ENCODE measurements at places on chromosomes 11 and 22. TPM values are rescaled to one million over a fixed set of nuclear protein-coding genes. Genes with fewer than 3 reads are reported as not detected.

DNA sequence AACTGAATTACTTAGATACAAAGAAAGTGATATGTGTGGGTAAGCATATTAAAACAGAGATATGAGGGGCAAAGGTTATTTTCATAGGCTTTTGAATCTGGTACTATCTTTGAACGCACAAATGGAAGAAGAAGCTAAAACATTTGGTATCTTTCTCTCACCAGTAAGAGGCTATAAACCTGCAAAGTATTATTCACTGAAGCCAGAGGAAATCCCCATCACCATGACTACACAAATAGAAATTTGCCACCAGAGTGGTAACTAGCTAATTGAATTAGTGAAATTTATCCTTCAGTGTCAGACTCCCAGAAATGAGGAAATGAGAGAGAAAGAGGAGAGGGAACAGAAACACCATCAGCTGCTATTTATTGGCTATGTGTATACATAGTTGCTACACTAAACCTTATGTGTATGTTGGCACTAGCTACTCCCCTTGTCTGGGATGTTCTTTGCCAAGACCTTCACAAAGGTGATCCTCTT lies 503.4 kb downstream of the DLG2 start:
- DNase-seq: no peak

DNA sequence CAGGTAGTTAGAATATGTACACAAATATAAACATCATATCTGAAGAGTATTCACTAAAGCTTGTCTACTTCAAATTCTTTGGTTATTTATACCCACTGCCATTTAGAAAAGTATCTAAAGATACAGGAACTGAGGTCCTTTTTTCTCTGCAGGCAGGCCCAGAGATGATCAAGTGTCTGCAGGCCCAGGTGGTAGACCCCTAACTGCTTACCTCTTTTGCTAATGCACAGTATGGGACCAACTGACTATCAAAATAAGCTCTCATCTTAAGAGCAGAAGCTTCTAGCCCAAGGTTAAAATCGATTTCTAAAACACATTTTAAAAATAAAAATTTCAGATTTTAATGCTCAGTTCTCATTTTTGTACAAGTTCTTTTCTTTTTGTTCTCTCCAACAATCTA lies 81.5 kb downstream of the APOL5 start:
- no peak for DNase-seq

GRCh38 chr11:128511712-128512111 lies 75.6 kb downstream of the ETS1 start:
- DNase-seq: no peak

- no peak for DNase-seq
Observed at GRCh38 chr11:65211293-65212105, 29.8 kb downstream of the CAPN1 start.

- DNase-seq: no peak
Observed at GRCh38 chr11:68309621-68310185, 2.7 kb upstream of the LRP5 start.

DNA sequence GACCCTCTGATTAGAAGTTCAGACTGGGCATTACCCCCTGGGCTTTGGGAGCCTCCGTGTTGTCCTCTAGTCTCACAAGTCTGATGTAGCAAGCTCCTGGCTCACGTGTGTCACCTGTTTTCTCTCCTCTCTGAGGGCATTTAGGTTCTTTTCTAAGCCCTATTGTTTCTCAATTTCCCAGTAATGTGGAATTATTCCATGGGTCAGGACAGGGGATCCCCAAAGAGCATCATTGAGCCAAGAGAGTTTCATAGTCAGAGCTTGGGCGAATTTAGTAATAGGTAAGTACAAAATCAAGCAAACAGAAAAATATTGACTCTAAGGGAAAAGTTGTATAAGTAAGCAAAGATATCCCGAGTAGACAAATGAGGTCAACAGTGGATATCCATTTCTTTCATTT lies 57.3 kb downstream of the PPP6R2 start:
- DNase-seq: no peak

DNA sequence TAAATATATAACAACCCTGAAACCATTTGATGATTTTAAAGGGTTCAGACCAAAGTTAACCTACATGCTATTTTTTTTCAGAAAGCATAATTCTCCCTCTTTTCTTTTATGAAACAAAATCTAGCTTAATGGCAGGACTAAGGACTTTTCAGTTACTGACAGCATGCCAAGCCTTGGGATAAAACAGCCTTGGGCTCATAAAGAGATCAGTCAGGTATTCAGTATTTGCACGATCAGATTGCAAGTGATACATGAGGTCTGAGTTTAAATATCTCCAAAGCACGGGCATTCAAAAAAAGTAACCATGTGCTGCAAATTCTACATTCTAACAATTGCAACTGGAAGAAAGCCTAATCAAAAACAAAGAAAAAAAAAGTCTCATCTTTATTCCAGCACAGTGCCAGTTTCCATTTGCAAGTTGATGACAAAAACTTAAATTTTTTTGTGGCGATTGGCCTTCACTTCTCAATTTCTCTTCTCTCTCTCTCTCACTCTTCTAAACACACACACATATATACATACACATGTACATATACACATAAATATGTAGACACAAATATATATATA lies 60.1 kb downstream of the CTSC start:
- no peak for DNase-seq

DNA sequence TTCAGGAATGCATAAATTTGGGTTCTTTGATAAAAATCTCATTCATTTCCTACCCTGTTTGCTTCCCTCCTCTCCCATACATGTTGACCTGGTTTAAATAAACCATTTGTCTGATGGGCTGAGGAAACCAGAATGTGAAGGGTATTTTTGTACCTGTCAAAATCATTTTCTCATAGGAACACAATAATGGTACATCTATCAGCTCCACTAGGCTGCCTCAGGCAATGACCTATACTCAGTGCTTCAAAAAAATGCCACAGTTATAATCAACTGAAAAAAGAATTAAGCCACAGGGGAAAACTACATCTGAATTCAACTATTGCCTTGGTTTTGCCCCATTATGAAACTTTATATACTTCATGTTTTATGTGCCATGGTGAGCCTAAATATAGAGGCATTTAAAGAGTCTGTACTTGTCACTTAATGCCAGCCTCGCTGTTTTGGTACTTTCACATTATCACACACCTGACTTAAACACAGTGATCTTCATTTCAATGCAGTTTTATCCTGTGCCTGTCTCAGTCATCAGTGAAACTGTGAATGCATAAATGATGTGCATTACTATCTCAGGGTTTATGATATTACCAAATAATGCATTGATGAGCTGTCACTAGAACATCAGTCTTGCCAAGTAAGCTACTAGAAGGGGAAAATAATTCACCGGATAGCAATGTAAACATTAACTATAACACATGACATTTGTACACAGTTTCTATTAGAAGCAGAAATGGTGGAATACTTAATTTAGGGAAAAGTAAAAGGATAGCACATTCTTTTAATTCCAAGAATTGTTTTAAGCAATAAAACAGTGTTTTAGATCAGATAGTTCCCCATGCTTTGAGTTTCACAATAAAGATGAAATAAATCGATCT lies 92.7 kb downstream of the MSANTD4 start:
- DNase-seq: no peak

GRCh38 chr22:29569011-29569678 lies 11.8 kb downstream of the NIPSNAP1 start:
- no peak for DNase-seq

DNA sequence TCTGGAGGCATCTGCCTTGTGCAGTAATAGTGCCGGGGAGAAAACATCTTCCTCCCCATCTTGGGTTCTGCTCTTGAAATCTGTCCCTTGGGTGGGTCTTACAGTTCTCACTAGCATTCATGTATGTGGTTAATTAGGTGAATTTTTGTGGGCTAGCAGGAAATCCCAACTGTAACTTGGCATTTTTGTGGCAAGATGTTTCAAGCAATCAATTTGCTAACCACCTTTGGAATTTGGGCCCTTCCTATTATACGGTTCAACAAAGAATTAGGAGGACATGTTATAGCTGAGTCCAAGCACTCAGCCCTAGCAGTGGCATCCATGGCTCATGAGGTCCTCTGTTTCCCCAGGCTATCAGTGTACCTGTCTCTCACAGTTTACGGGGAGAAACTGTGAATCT lies 89.1 kb upstream of the MTNR1B start:
- DNase-seq: no peak

- DNase-seq: no peak
Observed at GRCh38 chr22:38741576-38741975, 14.2 kb downstream of the SUN2 start.

- peak; percentile 93 for DNase-seq
Observed at GRCh38 chr22:36180038-36180880, 19.7 kb upstream of the APOL3 start.

- DNase-seq: no peak
Observed at GRCh38 chr11:2166091-2166851, 5.3 kb upstream of the INS start.

- no peak for DNase-seq
Observed at GRCh38 chr11:102983486-102983885, 28.0 kb upstream of the MMP13 start.

GRCh38 chr11:130582981-130583380 lies 134.5 kb downstream of the ADAMTS15 start:
- no peak for DNase-seq

DNA sequence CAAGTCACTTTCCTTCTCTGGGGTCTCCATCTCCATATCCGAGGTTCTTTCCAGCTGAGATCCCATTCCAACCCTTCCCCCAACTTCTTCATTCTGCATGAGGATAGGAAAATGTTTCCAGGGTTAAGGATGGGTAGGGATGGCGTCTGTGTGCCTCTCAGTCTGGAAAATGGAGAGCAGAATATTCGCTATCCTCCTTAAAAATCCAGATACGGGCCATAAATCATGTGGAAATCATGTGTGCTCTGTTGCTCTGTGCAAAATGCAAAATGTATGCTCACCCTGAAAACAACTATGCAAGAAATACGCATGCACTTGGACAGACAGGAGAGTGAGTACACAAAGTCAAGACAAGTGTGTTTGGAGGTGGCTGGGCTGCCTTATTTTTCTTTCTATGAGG lies 3.2 kb downstream of the CREB3L1 start:
- DNase-seq: no peak

DNA sequence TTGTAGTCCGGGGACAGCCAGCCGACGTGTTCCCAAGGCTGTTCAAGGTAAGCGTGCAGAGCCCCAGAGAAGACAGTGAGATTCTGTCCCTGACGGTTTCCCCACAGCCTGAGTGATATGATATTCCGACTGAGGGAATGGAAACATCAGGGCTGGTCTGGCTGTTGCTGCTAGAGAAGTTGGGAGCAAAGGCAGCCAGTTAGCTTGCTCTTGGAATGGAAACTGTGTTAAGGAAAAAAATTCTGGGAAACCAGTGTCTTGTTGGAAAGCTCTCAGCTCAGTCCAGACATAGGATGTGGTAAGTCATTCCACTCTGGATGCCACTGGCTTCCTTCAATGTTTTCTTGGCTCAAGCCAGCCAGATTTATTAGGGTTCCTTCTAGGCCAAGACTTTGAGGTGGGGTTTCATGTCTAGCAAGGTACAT lies 8.8 kb downstream of the CRY2 start:
- no peak for DNase-seq

DYNC2H1 gene
- total RNA-seq: 22.6 TPM

MUC6 gene
- not detected for total RNA-seq

MYRF gene
- total RNA-seq: 0.47 TPM

DNAJB7 gene
- not detected for total RNA-seq

POU2AF3 gene
- not detected for total RNA-seq

All from osteocyte (in vitro differentiated cells).